ENCODE measurements at places on chromosomes 6 and 20.
A peak's percentile ranks its signal among the peaks of the same experiment; 100 is the strongest.

- no peak for DNase-seq
Measured at GRCh38 chr6:87154641-87154992, 748 bp upstream of the ZNF292 start.

- DNase-seq, result no peak
Measured at GRCh38 chr20:47949230-47949629, 163.9 kb upstream of the SULF2 start.

GRCh38 chr6:113879186-113880096 is 22.3 kb downstream of the MARCKS start:
- peak; percentile 74 for DNase-seq

- no peak for DNase-seq
Measured at GRCh38 chr6:11042750-11043377, 1.2 kb downstream of the ELOVL2 start.

DNA sequence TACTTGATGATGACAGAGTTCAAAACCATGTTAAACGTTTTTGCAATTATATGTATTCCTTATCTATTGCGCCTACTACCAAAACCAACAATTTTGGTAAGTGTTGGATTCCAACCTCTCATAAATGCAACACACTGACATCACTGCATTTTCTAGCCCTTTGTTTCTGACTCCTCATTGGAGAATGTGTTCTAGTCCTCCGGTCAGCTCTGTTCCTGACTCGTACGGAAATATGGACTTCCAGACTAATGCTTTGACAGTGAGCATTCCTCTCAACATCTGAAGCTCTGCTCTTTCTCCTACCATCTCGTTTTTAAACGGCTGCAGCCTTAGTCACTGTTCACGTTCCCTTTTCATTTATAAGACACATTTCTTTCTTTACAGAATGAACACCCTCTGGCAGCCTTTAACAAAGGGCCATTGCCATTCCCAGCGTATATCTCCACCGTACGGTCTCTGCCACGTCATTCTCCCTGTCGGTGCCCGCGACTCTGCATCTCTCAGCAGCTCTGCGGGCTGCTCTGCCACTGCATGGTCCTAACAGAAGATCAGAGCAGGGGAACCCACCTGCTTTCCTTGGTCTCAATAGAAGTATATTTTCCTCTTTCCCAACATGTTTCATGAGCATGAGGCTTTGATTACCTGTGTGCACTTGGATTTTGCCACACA is 103.0 kb upstream of the SYNDIG1 start:
- DNase-seq, result no peak

GRCh38 chr6:89708316-89708715 is 69.8 kb upstream of the LYRM2 start:
- DNase-seq, result no peak

DNA sequence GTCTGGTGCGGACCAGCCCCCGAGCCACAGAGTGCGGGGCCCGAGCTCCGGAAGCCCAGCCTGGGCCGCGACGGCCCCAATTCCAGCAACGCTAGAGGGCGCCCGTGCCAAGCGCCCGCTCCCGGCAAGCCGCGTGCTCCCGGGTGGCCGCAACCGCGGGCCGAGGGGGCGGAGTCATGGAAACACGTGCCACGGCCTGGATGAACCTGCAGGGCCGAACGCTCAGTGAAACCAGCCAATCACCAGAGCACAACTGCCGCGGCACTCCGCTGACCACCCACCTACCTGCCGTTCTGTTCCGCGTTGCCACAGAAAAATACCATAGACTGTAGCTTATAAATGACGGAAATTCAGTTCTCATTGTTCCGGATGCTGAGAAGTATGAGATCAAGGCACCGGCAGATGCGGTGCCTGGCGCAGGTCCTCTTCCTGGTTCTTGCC is 85.7 kb upstream of the FOXC1 start:
- DNase-seq, result no peak

DNA sequence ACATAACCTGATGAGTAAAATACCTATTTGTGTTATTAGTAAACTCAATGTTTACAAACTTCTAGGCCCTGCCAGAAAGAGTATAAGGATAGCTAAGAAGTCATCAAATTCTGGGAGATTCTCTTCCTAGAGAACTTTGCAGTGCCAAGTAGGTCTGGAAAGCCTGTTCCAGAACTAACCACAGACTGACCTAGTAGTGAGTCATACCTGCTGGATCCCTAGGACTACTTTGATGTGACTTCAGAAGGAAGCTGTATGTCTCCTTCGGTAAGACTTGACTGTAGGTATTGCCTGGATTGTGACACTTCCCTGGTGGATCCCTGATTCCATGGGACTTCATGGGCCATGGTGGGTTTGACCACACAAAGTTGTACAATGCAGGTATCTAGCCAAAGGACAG is 131.7 kb downstream of the DNAH8 start:
- DNase-seq, result no peak

DNA sequence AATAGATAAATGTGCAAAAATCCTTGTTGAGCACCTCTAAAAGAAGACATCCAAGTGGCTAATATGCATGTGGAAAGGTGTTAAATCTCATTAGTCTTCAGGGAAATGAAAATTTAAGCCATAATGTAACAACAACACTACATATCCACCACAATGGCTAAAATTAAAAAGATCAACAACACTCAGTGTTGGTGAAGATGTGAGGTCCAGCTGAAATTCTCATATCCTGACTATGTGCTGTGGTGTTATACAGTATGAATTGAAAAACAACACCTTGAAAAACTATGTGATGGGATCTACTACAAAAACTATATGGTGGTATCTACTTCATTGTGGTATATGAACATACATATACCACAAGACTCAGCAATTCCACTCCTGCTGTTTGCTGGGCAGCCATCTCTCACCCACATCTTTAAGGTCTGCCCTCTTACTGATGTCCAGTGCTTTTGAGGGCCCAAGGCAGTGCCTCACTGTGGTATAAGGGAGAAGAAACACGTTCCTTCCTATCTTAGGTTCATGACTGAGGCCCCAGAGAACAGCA is 146.4 kb downstream of the CD83 start:
- DNase-seq, result no peak

DNA sequence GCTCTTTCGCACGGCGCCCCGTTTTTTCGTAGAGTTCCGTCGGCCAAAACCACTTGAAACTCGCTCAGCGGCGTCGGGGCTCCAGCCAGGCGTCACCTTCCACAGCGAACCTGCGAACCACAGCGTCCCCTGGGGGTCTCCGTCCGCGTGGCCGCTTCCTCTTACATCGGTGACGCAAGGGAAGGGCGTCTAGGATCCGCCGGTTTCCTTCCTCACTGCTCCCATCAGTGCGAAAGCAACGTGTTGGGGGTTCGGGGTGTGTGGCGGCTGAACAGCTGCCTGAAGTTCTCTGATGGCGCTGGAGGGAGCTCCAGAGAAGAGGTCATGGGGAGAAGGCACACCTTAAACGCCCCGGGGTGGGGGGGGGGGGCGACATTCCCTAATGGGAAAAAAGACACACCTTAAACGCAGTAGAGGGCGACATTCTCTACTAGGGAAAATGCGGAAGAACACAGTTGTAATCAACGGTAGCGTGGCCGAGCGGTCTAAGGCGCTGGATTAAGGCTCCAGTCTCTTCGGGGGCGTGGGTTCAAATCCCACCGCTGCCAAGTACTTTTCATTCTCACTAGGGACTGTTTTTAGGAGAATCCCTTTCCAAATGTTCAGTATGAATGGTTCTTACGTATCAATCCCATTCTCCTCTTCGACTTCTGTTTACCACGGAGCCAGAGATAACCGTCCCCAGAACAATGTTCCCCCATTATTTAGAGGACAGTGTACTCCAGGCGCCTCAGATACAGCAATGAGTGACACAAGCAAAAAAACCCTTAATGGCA is 16.4 kb downstream of the ZNF311 start:
- DNase-seq, result no peak

DNA sequence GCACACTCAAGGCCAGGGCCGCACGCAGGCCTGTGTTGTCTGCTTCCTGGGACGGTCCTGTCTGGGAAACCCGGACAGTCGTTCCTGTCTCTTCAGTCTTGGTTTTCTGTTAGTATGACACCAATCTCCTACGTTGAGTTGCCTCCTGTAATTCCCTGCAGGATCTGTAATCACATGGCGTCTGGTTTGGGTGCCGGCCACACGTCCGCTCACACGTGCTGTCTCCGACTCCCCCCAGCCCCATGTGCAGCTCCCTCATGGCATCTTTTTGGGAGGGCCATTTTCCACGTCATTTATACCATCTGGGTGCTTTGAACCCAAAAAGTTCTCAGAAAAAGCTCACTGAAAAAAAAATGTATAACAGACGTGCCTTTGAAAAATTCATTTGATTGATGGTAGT is 23.2 kb downstream of the DLL1 start:
- DNase-seq, result no peak

Data from retinal pigment epithelial cell (primary cell).